ENCODE measurements at places on chromosomes 13 and 19. TPM values are rescaled to one million over a fixed set of nuclear protein-coding genes. Genes with fewer than 3 reads are reported as not detected.

Gene PLA2G4C
- 1.4 TPM for total RNA-seq

Gene IGLON5
- 0.18 TPM for total RNA-seq

Gene PRKCG
- total RNA-seq: not detected

Gene IRGC
- total RNA-seq: not detected

Data from stomach (tissue), 19 donors.